Glomerular endothelial cell (primary cell): ENCODE measurements at places on chromosomes 2 and 18. TPM values are rescaled to one million over a fixed set of nuclear protein-coding genes. Genes with fewer than 3 reads are reported as not detected.

Gene GMCL1
- total RNA-seq, result 6.2 and 9.4 TPM in 2 replicates

DNA sequence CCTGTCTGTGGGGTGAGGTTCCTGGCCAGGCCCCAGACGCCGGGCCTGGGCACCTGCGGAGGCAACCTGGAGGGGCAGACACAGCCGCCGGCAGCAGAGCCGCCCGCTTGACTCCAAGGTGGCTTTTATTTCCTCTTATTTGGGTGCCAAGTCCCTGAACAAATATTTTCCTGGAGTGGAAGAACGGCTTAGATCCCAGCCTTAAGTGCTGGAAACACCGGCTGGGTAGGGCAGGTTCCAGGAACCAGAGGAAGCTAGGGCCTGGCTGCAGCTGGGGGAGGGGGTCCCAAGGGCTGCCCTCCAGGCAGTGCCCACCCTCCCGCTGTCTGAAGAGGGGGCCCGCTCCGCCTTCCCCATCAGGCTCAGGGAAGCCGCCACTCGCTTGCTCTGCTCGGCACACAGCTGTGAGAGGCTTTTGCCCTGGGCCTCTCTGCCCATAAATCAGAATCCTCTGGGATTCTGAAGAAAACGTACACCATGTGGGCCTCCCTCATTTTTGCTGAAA is 28.2 kb downstream of the SDC1 start:
- no peak for DNase-seq

Gene PPM1G
- total RNA-seq, result 91.9 and 98.8 TPM in 2 replicates

- no peak for DNase-seq
Observed at GRCh38 chr2:241788572-241788971, 11.9 kb downstream of the GAL3ST2 start.

Gene EVX2
- not detected in 2 replicates for total RNA-seq

DNA sequence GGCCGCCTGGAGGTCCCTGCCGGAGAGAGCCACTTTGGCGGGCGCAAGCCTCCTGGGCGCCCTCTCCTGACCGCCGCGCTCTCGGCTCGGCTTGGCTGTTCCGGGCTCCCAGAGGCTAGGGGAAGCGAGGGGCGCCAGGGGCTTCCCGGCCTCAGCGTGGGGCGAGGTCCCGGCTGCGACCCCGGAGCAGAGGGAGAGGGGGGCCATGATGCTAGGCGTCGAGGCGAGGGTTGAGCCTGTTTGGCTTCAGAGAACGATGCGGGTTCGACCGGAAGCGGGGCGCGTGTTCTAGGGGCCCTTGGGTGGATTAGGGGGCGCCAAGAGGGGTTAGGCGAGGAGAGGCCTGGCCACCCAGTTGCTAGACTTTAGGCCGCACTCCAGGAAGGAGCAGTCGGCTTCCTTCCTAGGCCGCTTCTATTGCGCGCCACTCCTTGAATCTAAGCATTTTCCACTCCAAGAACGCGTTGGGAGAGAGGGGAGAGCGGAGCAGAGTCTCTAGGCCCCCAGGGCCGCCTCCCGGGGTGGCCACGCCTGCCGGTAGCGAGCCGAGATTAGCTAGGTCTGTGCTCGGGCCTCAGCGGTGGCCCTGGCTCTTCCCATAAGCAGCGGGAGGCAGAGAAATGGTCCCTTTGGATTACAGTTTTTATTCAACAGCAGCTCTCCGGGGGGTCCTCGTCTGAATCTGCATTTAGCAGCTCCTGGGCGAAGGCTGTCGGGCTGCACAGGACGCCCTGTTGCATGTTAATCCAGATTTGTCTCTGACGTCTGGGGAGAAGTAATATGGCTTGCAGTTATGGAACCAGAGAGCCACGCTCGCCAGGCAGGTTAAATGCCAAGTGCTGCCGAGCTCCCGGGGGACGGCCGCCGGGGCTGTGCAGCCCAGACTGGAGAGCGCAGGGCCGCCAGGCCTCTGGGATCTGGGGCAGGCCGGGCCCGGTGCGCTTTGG is 11.3 kb downstream of the MEIS1 start:
- DNase-seq, result no peak

- DNase-seq, result no peak
Observed at GRCh38 chr18:28123401-28124030, 53.4 kb downstream of the CDH2 start.

Gene CHST9
- 0.05 TPM in 1 of 2 replicates, not detected in the other for total RNA-seq

GRCh38 chr2:26529406-26530239 is 51.7 kb upstream of the OTOF start:
- no peak for DNase-seq

GRCh38 chr2:113221846-113222245 is 48.1 kb downstream of the PSD4 start:
- no peak for DNase-seq

Gene ALKAL2
- total RNA-seq, result 0.93 TPM in 1 of 2 replicates, not detected in the other

GRCh38 chr2:190184460-190184859 is 121.9 kb upstream of the MSTN start:
- DNase-seq, result no peak

DNA sequence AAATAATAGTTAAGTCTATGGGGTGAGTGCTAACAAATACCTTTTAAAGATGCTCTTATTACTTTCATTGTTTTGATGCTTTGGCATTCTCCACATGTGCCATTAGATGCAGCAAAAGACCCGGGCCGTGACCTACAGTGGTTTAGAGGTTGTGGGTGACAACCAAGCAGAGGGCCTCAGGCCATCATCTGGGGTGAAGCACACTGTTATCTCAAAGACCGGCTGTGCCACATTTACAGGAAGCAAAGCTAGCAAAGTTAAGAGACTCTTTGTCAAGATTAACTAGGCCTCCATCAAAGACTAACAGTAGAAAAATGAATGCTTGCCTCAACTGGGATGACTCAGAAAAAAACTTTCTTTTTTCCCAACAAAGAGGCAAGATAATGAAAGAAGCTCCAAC is 695.3 kb downstream of the SATB2 start:
- DNase-seq, result no peak

Gene GALNT5
- total RNA-seq, result 0.48 and 2.6 TPM in 2 replicates

Gene CGREF1
- 0.87 and 3.4 TPM in 2 replicates for total RNA-seq

GRCh38 chr2:169160926-169161481 is 91.6 kb downstream of the DHRS9 start:
- no peak for DNase-seq

DNA sequence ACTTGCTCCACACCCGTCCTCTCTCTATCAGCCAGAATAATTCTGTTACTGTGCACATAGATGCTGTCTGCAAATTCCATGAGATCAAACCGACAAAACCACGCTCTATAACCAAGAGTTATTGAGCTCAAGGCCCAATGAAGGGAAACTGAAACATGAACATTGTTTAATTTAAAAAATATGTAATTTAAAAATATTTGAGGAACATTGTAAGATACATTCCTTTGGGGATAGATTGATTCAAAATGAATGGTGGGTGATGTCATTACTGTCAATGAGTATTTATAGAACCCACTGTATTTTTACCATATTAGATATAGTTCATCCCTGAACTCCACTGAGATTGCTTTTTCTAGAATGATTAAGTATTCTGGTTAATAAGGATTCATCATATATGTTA is 50.4 kb downstream of the NCKAP5 start:
- no peak for DNase-seq

Gene TRIM43
- not detected in 2 replicates for total RNA-seq

Gene FBXO15
- 0.10 and 0.23 TPM in 2 replicates for total RNA-seq

Gene GREB1L
- 1.4 and 1.5 TPM in 2 replicates for total RNA-seq

DNA sequence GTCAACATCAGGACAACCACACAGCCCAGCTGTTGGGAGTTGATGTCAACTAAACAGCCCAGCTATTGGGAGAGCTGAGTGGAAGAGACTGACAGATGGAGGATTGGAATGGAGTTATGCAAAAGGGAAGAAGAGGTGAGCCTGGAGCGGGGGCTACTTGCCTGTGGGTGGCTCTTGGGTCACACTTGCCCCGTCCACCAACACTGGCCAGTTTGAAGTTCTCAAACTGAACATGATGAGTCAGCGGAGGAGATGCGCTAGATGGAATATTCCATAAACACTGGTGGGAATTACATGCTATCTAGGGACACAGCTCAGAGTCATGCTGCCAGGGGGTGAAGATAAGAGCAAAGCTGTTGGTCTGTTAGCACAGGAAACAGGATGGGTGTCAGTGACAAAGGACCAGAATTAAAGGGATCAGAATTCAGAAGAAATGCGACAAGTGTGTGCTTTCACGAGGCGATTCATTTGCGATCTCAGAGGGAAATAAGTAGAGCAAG is 33.2 kb upstream of the AGAP1 start:
- DNase-seq, result no peak

DNA sequence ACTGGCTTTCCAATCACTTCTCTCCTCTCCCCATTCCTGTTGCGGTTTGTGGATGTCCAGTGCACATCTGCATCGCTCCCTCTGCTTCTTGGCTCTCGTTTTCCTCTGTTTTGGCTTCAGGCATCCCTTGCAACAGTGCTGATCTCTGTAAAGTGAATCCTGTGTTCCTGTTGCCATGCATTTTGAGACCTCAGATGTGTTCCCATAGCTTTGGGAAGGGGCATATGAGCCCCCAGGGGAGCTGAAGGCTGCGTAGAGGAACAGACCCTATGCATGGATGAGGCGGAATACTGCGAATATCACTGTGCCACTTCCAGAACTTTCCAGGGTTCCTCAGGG is 168.4 kb upstream of the HAAO start:
- DNase-seq, result no peak

- DNase-seq, result no peak
Observed at GRCh38 chr2:71157124-71157793, 26.8 kb downstream of the MPHOSPH10 start.

- DNase-seq, result no peak
Observed at GRCh38 chr2:64792300-64792699, 138.6 kb upstream of the SERTAD2 start.

GRCh38 chr2:110858993-110859701 is 126.8 kb downstream of the ACOXL start:
- no peak for DNase-seq
